ENCODE measurements at places on chromosomes 12 and 14.

GRCh38 chr12:12722435-12723148 lies 5.4 kb downstream of the CDKN1B start:
- DNase-seq = peak; percentile 16

DNA sequence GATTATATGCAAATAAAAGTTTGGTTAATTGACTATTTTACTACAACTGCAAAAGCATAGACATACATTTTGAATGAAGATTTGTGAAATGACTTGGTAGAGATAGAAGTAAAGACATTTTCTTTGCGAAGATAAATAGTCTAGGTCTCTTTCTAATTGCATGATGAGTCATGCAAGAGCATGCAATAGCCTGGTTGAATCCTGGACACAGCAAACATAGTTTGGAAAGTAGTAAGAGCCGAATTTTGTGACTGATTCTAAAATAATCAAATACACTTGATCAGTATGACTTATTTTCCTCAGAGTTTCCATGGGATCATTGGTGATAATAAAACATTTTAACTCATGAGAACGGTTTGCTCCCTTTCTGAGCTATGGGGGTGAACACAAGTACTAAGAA lies 27.7 kb upstream of the CAND1 start:
- no peak for DNase-seq

DNA sequence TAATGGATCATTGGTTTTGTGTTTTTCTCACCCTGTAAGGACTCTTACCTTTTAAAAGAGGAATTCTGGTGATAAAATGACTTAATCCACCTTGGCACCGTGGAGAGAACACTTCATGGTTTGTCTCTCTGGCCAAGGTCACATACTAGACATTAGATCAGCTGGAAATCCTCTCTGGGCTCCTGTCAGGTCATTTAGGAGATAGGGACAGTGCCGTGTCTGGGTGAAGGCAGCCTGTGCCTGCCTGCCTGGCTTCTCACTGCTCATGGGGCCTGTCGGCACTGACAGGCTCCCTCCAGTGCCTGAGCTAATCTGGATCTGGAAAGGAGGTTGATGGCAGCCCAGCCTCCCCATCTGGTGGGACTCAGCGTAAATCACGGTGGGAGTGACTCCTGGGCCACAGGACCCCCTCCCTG lies 5.7 kb downstream of the CRADD start:
- DNase-seq = no peak

GRCh38 chr14:34064349-34064748 lies 113.5 kb upstream of the EGLN3 start:
- DNase-seq = no peak

DNA sequence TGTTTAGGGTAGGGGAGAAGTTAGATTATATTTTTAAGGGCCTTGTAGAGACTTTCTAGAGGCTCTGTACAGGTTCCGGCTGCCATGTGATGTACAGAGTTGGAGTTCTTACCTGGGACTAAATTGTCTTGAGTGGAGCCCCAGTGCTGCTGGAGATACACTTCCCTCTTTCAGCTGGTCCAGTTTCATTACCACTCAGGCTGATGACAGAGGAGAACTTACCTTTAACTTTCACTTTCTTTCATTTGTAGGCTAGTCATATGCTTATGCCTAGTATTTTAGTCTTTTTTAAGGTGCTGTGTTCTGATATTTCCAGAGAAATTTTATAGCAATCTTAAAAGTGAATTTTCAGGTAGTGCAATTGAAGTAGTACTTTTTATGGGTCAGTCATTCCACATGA lies 117.3 kb downstream of the ERC1 start:
- no peak for DNase-seq

GRCh38 chr14:95656634-95657033 lies 29.6 kb upstream of the TCL1B start:
- DNase-seq = no peak

DNA sequence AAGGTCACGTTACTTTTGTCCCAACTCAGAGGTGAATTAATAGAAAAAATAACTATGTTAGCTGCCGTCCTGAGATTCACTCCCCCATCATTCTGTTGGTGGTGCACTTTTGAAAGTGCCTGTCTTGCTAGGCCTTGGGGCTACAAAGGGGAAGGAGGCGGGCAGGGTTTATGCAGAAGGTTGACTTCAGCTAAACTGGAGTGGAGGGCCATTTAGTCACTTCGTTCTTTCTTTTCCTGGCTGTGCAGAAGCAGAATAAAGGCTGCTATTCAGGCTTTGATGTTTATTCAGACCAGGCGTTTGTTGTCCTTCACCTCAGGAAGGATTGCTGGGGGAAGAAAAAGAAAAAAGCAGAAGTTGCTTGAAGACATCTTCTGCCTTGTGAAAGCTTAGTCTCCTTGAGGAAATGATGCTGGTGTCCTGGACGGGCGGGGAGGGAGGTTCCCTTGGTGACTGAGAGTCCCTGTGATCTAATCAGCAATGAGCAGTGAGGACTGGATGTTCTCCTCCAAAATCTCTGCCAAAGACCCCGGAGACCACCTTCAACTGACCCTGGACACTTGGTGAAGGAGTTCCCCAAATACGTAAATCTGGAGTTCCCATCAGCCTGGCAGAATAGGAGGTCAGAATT lies 4.0 kb downstream of the GLT1D1 start:
- DNase-seq = no peak

DNA sequence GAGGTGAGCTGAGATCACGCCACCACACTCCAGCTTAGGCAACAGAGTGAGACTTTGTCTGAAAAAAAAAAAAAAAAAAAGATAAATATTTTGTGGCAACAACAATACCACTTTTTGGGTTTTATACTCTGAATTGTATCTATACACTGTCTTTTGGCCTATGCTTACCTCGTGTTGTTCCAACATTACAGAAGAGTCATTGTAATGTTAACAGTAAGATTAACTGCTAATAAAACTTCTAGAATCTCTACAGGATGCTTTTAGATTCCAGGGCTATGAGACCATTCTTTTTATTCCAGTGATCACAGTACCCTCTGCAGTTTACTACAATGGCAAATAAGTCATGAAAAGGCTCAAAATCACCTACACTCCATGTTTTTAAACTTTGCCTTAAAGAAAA lies 11.6 kb downstream of the IFT81 start:
- DNase-seq = no peak

DNA sequence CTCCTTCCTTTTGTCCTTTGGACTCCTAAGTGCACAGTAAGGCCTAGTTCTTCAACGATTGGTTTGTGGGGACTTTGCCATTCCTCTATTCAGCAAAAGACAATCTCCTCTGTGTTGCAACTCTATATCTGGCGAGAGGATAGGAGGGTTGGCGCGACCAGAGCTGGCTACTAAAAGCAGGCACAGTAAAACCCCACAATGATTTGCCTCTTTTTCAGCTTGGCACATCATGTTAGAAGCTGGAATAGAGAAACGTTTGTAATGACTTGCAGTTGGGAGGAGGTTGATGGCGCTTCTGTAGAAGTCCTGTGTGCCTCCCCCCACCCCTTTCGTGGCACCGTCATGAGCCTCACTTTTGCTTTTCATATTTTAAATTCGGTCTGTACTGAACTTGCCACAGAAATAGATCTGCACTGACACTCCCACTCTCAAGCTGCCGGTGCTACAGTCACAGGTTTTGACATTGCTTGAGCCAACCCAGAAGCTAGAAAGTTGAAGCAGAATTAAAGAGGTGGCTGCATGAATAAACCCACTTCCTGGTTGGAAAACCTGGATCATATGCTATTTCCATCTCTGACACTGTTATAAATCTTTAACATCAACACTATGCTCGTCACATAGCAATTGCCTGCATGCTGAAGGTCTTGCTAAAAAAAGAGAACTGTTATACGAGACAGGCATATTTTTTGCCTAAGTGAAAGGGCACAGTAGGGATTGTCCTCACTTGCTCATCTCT lies 315.3 kb upstream of the PRICKLE1 start:
- DNase-seq = no peak

- DNase-seq = no peak
These were observed 86.8 kb upstream of the ADAMTS20 start for GRCh38 chr12:43638806-43639205.

GRCh38 chr14:59022144-59022543 lies 166.3 kb upstream of the DAAM1 start:
- DNase-seq = no peak

GRCh38 chr14:103904493-103905107 lies 23.7 kb upstream of the TDRD9 start:
- no peak for DNase-seq

- DNase-seq = no peak
These were observed 138.7 kb upstream of the DYRK2 start for GRCh38 chr12:67509666-67510386.

DNA sequence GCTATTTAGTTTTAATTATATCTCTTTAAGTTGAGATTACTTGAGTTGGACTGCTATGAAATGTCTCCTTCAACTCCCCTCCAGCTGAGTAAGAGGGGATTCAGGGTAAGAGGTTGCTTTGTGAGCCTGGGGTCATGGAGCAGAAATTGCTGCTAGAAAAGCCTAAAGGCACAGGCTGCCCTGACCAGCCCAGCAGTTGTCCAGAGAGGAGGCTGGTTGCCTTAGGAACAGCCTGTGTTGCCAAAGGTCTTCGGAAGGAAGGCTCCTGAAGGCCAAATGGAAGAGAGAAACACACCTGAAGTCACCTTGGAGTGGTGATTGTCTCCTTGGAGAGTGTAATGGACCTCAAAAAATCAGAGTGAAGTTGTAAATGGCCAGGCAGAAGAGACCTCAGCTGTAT lies 235.5 kb upstream of the PDE3A start:
- no peak for DNase-seq

DNA sequence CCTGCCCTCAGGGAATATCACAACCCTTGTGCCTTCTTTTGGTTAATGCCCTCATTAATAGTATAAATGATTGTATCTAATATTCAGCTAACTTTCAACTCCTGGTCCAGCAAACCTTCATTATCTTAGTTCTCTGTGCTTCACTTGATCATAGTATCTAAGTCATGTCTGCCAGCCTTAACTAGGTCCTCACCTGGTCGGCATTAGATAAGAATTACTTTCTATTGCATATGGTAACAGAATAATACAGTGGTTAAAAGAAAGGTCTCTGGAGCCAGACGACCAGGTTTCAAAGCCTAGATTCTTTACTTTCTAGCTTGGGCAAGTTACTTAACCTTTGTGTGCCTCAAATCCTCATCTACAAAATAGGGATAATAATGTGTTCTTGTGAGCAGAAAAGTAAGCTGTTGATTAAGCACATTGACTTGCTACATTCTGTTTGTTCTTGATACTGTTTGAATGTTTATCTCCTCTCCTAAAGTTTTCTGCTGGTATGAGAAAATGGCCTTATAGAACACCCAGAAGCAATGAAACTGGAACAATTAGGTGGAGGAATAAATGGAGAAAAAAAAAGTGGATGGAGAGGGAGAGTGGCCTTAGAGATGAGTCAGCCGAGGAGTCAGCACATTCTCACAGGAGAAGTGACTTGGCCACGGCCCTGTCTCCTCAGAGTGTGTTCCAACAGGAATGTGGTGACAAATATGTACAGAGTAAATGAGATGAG lies 176.1 kb downstream of the SLC25A21 start:
- no peak for DNase-seq

DNA sequence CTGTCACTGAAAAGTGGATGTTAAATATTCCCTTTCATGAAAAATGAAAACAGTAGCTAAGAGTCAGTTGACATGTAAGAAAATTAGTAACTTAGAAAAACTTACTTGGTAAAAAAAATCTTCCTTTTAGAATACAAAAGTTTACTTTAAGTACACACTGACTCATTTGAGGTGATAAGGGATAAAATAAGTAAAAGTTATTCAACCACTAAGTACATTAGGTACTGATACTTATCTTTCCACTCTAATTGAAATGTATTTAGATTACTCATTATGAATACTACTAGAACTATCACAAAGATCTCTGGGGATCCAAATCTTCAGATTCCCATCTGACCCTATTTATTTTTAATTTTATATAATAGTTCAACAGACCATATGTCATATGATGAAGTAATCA lies 12.2 kb downstream of the SYCP3 start:
- DNase-seq = no peak

DNA sequence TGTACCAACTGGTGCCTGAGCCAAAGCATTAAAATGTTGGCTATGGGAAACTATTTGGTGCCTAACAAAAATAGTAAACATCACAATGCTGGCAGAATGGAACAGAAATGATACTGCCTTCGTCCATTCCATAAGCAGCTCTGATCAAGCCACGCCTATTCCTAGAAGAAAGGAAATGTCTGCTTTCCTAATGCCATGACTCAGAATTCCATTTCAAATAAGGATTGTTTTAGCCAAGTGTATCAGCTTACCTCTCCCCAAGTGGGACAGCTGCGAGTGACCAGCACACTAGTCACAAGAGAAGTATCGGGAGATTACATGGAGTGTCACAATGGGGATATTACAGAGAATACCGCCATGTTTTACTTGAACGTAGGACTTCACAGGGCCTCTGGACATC lies 38.7 kb downstream of the GLT8D2 start:
- DNase-seq = no peak

GRCh38 chr12:124531906-124532305 lies 35.5 kb downstream of the NCOR2 start:
- DNase-seq = no peak

- DNase-seq = no peak
These were observed 2.5 kb downstream of the GSC start for GRCh38 chr14:94767321-94767878.

DNA sequence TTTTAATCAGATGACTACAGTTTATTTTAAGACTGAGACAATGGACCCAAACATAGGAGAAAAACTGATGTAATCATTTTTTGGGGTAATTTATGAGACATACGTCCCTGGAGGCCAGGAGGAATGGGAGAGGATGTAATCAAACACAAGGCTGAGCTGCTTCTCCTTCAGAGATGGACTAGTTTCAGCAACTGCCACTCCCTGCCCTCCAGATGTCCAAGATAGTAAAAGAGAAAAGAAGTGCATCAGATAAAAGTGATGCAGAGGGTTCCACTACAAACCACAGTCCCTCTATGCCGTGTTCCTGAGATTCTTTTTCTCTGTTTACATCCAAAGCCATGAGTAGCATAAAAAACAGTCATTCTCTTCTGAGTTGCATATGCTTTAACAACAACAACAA lies 101.1 kb downstream of the DACT1 start:
- no peak for DNase-seq

DNA sequence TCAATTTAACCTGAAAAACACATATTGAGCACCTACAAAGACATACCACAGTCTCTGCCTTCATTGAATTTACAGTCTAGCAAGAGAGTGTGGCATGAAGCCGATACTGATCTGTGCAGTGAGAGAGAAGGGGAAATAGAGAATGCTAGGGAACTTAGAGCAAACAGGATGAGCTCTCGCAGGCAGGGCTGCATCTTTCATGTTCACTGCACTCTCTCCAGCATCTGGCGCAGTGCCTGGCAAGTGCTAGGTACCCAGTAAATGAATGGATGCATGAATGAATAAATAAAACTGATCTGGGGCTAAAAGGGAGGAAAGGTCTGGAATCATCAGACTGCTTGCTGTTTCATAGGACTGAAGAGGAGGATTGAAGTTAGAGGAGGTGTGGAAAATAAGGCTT lies 256.5 kb upstream of the NPAS3 start:
- DNase-seq = peak; percentile 63

GRCh38 chr12:127942981-127943380 lies 324.0 kb upstream of the TMEM132C start:
- DNase-seq = no peak

DNA sequence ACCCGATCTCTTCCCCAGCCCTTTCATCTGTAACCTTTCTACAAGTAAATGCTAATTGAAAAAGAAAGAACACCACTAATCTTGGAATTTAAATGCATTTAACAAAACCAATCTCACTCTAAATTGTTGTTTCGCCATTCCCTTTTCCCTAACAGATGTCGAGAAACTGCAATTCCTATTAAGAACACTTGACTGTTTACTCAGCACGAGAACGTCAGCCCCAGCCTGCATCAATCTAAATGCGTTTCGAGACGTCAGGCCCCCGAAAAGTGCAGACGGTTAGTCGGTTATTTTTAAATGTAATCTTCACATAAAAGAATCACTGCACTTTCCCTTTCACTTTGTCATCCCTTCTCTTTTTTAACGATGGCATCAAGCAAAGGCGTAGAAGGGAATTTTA lies 837.6 kb downstream of the VRK1 start:
- DNase-seq = no peak
